ENCODE measurements at places on chromosomes 16 and 17.

DNA sequence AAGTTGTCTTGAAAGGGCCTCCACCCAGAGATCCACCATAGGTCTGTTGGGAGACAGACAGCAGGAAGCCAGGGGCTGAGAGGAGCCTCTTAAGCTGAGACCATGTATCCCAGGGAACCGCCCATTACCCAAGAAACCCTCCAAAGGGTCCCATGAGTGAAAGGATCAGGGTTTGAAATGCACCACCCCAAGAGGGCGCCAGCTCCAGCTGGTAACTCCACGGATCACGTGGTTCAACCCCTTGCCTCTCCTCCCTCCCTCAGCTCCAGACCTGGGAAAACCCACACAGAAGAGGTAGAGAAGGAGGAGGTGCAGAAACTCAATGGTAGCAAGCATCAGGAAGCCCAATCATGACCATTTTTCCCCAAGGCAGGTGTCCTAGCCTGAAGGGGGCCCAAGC lies 148.7 kb downstream of the AIPL1 start:
- DNase-seq = no peak

GRCh38 chr17:81354954-81355347 lies 40.3 kb upstream of the BAHCC1 start:
- DNase-seq = no peak

DNA sequence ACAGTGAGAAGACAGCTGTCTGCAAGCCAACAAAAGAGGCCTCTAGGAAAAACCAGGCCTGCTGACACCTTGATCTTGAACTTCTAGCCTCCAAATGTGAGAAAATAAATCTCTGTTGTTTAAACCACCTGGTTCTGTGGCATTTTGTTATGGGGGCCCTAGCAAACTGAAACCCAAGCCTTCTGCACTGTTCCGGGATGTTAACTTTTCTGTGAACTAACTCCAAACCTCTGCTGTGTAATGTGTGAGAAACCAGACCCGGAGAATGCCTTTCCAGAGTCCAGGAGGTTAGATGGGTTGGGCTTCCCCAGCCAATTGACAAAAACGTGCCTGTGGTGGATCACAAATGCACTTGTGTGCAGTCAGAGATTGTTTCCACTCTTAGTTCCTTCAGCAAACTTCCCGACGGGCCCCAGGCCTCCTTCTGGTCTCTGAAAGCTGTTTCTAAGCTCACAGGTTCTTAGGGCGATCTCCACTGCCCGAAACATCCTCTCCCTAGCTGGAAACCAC lies 13.6 kb upstream of the GGA2 start:
- DNase-seq = no peak

GRCh38 chr17:49287481-49287880 lies 56.9 kb upstream of the PHOSPHO1 start:
- no peak for DNase-seq

- DNase-seq = no peak
Measured at GRCh38 chr17:80926591-80927250, 64.9 kb upstream of the CHMP6 start.

- no peak for DNase-seq
Measured at GRCh38 chr17:19533718-19534561, at the start of gene SLC47A1. Gene SLC47A1 (plus strand): TSS chr17:19533854. CDS start chr17:19533940, 86 bp downstream.

DNA sequence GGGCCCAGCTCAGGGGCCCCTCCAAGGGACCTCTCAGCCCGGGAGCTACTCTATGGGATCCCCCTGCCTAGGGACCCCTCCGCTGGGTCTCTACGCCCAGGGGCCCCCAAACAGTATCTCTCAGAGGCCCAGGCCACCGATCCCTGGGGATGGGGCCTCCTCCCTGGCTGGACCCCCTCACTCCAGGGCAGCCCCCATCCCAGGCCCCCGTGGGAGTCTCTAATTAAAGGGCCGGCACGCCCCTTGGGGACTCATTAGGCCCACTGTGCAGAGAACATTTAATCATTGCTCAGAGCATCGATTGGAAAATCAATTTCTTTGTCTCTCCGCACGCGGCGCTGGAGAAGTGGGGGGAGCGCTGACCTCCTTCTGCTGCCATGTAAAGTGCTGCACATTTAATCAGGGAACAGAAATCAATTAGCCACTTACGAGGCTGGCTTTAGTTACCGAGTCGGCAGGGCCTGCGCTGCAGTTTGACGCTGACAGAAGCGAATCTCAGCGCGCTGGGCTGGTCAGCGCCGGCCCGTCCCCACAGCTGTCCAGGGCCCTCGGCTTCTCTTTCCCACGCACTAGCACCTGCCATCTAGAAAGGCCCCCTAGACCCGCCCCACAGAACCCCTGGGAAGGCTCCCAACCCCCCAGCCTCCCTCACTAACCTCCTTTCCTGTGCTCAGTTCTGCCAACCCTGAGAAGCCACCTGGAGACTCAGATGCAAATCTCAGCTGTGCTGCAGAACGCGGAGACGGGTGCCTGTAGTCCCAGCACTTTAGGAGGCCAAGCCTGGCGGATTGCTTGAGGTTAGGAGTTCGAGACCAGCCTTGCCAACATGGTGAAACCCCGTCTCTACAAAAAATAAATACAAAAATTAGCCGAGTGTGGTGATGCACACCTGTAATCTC lies 20.2 kb upstream of the C1QL1 start:
- no peak for DNase-seq

- no peak for DNase-seq
Measured at GRCh38 chr17:51419476-51419875, 159.1 kb downstream of the UTP18 start.

DNA sequence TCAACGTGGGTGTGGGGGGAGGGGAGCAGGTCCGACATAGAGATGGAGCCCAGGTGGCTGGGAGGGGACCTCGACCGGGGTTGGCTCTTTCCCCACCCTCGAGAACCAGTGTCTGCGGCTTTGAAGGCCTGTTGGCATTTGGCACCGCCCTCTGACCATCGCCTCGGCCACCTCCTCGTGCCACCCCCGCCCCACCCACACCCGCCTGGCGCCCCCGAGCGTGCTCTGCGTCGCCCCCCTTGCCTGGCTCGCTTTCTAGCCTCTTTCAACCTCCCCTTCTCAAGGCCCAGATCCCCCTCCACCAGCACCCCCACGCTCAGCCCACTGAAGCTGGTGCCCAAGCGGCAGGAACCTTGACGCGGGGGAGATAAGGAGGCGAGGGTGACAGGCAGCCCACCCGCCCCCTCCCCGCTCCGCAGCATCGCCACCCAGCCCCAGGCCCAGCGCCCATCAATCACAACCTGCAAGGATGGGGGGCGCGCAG lies 619 bp downstream of the CACNB1 start:
- peak; percentile 31 for DNase-seq

GRCh38 chr17:42547698-42548069 lies 5.0 kb upstream of the HSD17B1 start:
- DNase-seq = no peak

GRCh38 chr16:48627148-48627547 lies 17.2 kb upstream of the N4BP1 start:
- DNase-seq = no peak

DNA sequence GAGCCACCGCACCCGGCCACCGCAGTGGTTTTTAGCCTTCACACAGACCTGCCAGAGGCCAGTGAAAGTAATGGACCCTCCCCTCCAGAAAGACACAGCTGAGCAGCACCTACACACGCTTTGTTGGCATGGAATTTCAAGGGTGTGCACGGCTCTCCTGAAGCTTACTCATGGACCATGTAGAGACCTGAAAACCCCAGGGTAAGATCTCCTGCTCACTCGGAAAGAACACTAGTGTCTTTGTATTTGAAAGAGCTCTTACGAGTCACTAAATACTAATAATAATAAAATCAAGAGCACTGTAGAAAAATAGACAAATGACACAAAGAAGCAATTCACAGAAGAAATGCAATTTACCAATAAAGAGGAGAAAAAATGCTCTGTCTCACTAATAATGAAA lies 20.0 kb downstream of the SLC43A2 start:
- DNase-seq = no peak

- DNase-seq = peak; percentile 52
Measured at GRCh38 chr16:85104821-85105391, 7.4 kb downstream of the CIBAR2 start.

- no peak for DNase-seq
Measured at GRCh38 chr17:3861761-3862681, 16.0 kb upstream of the NCBP3 start.

DNA sequence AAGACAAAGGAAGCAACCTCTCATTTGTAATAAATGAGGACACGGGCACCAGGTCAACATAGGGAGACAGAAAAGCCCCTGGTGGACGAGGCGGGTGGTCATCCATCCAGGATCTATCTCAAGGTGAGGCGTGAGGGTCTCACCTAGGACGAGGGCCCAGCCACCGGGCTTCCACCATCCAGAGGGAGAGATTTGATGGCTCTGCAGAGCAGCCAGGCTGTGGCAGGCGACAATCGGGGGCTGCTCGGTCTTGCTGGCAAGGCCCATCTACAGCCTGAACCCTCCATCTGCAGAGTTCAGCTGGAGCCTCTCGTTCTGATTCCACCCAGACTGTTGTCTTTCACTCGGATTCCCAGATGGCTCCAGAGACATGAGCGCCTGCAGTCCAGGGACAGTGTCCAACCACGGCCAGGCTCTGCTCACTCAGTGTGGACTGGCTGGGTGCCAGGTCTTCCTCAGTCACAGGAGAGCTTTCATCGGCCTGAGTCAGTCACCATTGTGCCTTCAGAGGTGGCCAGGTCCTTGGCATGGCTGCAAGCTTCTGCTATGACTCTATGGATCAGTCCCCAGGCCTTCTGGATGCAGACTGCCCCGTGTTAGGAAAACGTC lies 5.9 kb downstream of the LITAFD start:
- DNase-seq = no peak

GRCh38 chr16:11326737-11327276 lies 18.5 kb upstream of the RMI2 start:
- DNase-seq = no peak

DNA sequence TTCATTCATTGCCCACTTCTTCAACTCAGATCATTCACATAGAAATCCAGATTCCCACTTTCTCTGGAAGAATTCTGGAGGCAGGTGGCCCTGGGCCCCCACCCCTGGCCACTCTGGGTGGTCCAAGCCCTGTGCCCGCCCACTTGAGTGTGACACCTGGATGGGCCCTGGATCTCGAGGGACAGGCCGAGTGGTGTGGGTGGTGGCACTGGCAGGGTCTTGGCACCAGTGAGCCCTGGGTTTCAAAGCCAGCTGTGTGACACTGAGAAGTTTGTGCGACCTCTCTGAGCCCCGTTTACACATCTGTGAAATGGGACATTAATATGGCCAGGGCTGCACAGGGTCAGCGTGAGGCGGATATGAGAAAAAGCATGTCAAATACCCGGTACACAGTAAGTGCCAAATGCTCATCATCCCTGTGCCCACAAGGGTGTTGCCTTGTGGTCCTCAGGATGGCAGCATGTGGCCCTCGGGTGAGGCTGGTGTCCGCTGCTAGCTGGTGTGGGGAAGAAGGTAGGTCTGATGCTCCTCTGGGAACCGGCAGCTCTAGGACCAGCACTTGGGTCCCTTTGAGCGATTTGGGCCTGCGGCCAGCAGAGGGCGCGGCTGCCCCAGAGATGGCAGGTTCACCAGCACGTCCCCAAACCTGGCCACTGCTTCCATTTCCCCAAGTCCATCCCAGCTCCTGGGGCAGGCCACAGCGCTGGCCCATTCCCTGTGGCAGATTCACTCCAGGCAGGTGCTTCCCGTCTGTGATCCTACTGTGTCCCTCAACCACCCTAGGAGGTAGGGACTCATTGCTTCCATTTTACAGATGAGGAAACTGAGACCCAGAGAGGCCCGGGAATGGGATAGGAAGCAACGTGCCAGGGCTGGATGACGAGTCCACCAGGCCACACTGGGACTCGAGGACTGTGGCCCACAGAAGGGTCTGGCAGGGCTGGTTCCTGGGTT lies 3.6 kb downstream of the OSGIN1 start:
- DNase-seq = peak; percentile 79

DNA sequence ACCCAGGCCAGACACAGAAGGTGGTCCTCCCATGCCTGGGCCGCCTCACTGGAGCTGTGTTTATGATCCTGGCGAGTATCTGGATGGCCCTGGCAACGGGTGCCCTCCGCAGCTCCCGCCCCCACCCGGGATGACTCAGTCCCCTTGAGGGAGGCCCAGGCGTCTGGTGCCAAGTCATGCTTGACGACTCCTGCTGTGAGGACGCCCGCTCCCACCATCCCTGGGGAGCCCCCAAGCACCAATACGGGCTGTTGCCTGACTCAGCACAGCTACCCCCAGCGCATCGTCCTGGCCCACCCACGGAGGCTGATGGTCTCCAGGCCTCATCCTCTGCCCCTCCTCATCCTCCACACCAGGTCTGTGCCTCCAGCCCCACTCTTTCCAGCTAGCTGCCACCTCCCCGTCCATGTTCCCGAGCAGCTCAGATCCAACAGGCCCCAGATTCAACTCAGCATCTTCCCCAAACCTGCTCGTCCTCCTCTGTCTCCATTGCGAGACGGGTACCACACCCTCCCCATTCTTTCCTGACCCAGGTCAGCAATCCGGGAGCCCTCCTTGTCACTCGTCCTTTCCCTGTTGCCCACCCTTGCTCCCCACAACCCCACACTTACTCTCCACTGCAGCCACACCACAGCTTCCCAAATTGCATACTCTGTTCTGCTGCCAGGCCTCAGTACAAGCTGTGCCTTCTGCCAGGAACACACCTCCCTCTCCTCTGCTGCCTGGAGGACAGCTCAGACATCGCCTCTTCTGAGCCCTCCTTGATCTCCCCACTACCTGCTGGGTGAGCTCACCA lies 2.6 kb downstream of the CAMKK1 start:
- no peak for DNase-seq

DNA sequence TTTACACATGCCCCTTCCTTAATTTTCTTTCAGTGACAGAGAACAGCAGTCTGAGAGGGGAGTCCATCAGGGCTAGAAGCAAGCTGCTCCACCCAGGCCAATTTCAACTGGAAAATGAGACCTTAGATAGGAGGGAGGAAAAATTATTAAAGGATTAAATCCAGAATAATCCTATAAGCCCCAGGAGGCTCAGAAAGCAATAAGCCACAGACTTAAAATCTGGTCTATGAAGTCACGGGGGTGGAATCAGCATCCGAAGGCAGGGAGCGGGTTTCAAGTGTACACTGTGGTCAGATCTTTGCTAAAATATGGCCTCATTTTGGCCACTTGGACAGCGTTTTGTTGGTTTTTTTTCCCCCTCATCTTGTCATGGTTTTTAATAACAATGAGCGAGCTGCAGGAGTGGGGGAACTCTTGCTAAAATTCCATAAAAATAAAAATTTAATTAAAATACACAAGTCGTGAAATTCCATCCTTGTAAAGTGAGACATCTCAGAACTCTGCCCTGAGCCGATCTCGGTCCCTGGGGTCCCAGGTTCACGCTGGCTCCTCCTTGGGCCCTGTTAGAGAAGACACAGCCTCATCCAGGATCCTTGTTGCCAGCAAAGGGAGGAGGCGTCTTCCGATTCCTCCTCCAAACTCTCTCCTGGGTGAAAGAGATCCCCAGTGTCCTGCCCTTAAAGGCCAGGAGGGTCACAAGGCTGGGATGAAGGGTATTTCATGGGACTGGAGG lies 51.6 kb upstream of the ETV4 start:
- DNase-seq = no peak

- no peak for DNase-seq
Measured at GRCh38 chr17:9670596-9670995, 25.3 kb downstream of the USP43 start.

DNA sequence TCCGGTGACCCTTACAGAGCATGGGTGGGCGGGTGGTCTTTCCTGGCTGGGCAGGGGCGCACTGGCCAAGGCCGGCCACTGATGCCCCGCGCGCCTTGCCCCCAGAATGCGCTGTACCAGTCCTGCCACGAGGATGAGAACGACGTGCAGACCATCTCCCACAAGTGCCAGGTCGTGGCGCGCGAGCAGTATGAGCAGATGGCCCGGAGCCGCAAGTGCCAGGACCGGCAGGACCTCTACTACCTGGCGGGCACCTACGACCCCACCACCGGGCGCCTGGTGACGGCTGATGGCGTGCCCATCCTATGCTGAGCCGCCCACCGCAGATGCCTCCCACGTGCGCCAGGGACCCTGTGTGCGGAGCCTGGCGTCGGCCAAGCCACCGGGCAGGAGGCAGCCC lies 49.1 kb downstream of the ACTG1 start:
- DNase-seq = no peak

- DNase-seq = no peak
Measured at GRCh38 chr17:80153004-80153403, 6.1 kb upstream of the EIF4A3 start.
